Fibroblast of skin of left quadriceps (primary cell): ENCODE measurements at places on chromosomes 5 and 9.

DNA sequence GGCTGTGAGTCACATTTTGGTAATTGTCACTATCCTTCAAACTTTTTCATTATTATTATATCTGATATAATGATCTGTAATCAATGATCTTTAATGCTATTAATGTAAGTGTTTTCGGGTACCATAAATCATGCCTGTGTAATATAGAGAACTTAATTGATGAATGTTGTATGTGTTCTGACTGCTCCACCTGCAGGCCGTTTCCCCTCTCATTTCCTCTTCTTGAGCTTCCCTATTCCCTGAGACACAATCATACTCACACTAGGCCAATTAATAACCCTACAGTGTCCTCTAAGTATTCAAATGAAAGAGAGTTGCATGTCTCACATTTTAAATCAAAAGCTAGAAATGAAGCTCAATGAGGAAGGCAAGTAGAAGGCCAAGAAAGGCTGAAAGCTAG lies 420.9 kb upstream of the SGCD start:
- no peak for DNase-seq

DNA sequence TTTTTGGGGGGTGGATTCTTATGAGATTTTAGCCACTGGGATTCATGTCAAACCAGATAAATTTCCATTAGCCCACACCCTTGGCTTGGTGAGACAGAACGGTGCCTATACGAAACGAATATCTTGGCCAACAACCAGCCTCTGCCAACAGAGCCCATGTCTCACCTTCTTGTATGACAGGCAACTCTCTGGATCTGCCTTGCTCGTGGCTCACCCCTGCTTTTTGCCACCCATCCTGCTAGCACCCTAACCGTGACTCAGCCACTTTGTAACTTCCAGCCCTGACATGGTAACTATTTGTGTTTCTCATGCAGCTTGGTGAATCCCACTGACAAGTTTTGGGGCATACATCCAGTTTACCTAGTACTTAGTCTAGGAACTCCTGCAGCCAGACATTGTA lies 457.0 kb downstream of the SPATA31D1 start:
- no peak for DNase-seq

- no peak for DNase-seq
Observed at GRCh38 chr5:36932699-36933098, 56.1 kb downstream of the NIPBL start.

- no peak for DNase-seq
Observed at GRCh38 chr9:6616951-6617602, 28.5 kb downstream of the GLDC start.

DNA sequence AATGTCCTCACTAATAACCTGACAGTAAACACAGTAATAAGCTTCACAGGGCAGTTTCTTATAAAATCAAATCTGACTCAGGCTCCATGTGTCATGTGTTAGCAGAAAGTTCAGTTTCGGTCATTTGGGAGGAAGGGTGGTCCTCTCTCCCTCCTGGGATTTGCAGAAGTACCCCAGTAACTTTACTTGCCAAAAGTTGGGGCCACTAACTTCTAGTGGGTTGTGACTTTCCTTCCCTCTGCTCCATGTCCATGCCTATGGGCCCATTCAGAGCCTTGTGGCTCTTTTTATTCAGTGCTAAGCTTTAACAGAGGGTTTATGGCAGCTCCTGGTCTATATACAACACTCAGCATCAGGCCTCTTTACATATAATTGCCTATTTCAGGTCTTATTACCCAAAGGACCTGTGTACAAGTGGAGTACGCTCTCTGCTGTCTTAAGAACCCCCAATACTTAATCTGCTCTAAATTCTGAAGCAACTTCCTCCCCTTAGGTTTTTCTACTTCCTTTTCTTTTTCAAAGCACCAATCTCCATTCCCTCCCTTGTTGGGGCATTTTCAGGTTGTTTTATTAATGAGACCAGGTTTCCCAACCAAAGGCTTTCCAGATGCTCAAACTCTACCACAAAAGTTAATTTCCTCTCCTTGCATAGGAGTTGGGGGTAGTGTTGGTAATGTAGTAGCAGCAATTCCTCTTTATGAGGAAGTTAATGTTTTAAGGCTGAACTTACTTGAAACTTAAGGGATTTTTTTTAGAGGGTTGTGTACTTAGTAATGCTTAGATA lies 107.7 kb downstream of the CCDC192 start:
- DNase-seq: no peak

- DNase-seq: no peak
Observed at GRCh38 chr9:114382699-114383520, 4.9 kb downstream of the AKNA start.

DNA sequence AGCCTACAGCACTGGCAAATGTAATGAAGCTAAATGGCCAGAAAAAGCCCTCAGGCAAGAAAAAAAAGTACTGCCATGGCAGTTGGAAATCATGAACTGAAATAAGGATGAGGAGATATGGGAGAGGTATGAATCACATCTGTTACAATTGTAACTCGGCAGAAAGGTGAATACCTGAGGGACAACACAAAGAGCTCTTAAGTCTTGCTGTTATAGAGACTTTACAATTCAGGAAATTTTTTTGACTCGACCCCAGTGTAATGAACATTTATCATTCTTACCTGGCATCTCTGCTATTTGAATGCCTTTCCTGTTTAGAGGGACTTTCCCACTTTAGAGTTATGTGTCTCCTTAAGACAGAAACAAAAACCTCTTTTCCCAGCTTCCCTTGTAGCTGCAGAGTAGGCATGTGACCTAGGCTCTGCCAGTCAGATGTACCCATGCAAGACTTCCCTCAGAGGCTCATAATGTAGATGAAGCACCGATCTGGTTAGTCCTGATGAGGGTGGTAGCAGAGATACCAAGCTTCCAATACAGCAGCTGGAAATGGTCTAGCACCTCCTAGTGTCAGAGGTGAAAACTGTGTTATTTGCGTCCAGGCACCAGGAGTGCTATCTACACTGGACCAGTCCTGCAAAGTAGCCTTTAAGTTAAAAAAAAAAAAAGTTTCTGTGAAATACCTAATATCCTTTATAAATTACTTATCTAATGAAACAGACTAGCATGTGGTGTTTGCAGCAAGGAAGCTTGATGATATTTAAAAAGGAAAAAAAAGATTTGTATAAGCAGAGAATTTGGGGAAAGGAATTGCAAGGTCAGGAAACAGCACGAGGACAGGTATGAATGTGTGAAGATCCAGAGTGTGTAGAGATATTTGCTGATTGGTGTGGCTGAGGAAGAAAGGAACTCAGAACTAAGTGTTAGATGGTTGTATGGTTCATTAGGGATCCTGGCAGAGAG lies 146.9 kb upstream of the SLC1A3 start:
- no peak for DNase-seq

GRCh38 chr9:84819491-84819991 lies 150.0 kb downstream of the NTRK2 start:
- DNase-seq: no peak

GRCh38 chr9:93952784-93953495 lies 2.2 kb downstream of the BARX1 start:
- DNase-seq: no peak

- DNase-seq: no peak
Observed at GRCh38 chr5:126589536-126590297, 5.3 kb downstream of the ALDH7A1 start.

DNA sequence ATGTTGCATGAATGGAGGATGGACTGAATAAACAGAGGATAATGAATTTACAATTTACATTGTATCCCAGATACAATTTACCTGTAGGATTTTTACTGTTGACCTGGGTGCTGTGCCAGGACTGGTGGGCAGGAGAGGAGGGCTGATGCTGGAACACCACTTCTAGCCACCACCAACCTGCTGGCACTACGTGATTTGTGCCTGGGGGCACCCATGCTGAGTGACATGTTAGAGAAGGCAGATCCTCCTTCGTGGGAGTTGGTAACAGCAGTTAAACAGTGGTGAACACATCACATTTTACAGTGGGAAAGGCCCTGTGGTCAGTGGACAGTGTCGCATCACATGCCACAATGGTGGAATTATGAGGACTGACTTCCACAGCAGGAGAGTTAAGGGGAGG lies 3.0 kb upstream of the ANKRD34B start:
- no peak for DNase-seq

GRCh38 chr5:90897618-90898017 lies 339.0 kb downstream of the ADGRV1 start:
- no peak for DNase-seq

DNA sequence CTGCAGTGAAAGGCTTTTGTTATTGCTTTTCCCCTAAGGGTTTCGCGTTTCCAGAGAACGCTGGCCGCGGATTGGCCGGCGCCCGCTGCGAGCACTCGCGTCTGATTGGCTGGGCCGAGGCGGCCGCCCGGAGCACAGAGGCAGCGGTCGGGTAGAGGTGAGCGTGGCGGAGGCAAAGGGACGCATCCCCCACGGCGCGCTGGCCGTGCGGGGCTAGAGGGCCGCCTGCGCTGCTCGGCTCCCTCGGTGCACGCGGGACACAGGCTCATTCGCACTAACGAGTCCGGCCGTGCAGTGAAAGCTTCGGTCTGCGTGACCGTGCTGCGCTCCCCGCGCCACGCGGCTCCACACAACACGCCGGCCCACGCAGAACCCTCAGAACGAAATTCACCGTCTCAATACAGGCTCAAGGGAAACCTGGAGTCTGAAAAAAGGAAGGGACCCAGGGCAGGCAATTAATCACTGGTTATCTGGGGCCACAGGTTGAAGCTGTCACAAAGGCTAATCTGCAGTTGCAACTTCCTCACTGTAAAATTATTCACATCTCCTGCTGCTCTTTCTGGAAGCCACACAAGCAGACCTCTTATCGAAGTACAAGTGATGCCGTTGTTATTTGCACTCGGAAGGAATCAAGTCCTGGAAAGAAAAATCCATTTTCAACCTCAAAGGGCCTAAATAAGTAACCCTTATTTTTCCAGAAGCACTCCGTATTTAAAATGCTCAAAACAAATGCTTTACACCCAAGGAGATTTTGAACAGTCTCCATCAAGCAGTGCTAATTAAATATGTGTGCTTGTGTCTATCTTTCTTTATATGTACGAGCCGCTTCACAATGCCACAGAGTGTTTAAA lies 94.6 kb downstream of the ZNF608 start:
- DNase-seq: no peak

DNA sequence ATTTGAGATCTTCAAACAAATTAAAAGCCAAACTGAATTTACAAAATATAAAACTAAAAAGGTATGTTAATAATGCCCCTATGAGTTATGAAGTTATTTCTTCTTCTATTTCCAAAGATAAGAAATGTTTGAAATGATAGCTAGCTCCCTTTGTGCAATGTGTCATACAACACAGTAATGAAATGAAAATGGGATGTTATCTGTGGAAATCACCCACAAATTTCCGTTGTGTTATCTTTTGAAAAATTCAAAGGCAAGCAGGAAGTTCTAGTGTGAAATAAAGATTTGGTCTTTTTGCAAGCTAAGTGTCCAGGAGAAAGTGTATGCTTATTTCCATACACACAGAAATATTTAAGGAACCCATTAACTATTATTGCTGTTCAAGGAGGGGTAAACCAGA lies 375.3 kb upstream of the PRR16 start:
- no peak for DNase-seq

- no peak for DNase-seq
Observed at GRCh38 chr5:32753765-32754164, 42.6 kb downstream of the NPR3 start.

GRCh38 chr5:113218200-113218599 lies 216.6 kb downstream of the TSSK1B start:
- DNase-seq: no peak

GRCh38 chr5:148000036-148000435 lies 63.7 kb upstream of the SPINK5 start:
- DNase-seq: no peak

- DNase-seq: no peak
Observed at GRCh38 chr5:146816775-146817387, 61.7 kb downstream of the PPP2R2B start.

GRCh38 chr5:170617533-170618490 lies 114.0 kb downstream of the KCNIP1 start:
- no peak for DNase-seq

GRCh38 chr9:127148014-127148413 lies 25.6 kb upstream of the ANGPTL2 start:
- no peak for DNase-seq

DNA sequence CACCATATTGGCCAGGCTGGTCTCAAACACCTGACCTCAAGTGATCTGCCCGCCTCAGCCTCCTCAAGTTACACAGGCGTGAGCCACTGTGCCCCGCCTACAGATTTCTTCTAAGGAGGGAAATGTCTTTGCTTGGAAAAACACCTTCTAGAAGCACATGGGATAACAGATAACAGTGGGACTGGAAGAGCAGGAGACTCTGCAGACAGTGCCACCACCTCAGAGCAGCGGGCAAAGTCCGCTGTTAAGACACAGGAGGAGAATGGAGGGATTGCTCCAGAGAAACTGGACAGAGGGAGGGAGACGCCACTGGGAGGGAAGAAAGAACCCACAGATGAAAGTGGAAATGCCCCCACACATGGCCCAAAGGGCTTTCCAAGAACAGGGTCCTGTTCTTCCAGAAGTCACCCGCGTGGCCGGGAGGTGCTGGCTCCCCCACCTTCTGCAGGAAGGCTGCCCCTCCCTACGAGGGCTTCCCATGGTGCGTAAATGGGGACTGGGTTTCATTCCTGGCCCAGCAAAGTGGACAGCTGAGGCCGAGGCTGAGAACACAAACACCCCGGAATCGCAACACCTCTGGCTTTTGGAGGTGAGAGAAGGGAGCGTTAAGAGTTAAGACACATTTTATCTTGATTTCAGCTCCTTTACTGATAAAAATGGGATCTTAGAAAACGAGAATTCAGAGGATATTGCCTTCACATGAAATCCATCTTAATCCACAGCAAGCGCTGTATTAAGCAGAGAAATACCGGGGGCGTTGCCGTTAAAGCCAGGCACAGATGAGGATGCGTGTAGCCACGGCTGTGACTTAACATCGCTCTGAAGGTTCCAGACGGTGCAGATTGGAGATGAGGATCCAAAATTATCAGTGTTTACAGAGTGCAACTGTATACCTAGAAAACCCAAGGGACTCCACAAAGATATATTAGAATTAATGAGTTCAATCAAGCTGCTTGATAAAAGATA lies 11.2 kb downstream of the ADAMTS2 start:
- DNase-seq: no peak

GRCh38 chr5:29822521-29822920 lies 1371.0 kb upstream of the CDH6 start:
- no peak for DNase-seq

DNA sequence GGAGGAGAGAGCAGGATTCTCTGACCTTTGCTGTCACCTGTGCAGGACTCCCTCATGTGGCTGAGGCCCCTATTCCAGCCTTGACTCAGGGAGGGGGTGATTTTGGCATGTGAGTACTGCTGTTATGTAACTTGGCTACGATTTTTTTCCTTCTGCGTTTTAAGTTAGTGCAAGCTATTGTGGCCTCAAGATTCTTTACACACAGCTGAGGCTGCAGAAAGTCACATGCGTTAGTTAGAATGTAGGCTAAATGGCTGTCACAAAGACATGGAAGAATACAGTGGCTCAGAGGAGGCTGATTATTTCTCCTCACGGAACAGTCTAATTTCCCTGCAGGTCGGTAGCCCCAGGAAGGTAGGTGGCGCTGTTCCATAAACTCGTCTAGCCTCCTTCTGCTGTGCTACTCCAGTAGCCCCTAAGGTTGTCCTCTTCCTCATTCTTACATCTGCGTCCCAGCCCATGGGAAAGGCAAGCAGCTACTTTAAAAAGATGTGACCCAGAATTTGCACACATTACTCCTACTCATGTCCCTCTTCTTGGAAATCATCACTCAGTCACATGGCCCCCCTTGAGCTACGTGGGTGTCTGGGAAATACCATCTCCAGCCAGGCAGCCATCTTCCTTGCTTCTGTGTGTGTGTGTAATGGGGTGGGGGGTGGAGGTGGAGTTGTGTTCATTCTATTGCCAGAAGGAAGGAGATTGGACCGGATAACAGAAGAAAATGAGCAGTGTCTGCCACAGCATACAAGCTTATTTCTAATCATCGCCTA lies 486.6 kb downstream of the CCDC171 start:
- DNase-seq: no peak

- peak; percentile 32 for DNase-seq
Observed at GRCh38 chr5:160507221-160507721, 85.6 kb downstream of the PTTG1 start.
